ENCODE measurements at places on chromosomes 5 and 9.

- no peak for DNase-seq
These were observed 495.9 kb downstream of the ANXA1 start for GRCh38 chr9:73647560-73647959.

DNA sequence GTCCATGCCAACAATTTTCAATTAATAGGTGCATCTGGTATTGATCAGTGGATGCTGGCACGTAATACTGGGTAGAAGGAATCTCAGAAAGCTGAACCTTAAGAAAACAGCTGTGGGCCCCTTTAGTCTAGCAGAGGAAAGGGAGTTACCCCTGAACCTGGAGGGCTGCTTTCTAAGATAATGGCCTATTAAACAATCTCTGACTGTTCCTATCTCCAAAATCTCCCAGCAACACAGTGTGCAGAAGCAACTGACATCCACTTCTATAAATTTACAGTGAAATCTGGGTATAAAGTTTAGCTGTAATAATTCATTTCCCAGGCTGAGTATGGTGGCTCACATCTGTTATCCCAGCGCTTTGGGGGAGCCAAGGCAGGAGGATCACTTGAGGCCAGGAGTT is 198.8 kb downstream of the MAPKAP1 start:
- DNase-seq: no peak

DNA sequence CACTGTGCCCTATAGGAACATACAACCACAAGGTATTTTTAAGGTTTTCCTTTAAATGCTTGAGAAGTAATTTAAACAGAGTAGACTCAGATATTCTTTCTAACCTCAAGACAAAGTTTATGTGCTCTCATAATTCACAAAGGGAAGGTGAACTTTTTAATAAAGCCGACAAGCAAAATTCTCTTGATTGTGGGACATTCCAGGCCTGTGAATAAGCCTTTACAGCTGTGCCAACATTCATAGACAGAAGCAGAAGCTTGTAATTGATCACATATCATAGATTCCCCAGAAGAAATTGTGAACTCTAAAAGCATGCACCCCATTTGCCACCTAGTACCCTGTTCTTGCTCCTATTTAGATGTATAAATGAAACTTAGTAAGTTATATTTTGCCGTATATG is 1107.8 kb upstream of the SEMA6A start:
- DNase-seq: no peak

- no peak for DNase-seq
These were observed 90.5 kb downstream of the ADAMTS2 start for GRCh38 chr5:179254638-179255271.

- no peak for DNase-seq
These were observed 318.4 kb upstream of the NMUR2 start for GRCh38 chr5:152723482-152723881.

DNA sequence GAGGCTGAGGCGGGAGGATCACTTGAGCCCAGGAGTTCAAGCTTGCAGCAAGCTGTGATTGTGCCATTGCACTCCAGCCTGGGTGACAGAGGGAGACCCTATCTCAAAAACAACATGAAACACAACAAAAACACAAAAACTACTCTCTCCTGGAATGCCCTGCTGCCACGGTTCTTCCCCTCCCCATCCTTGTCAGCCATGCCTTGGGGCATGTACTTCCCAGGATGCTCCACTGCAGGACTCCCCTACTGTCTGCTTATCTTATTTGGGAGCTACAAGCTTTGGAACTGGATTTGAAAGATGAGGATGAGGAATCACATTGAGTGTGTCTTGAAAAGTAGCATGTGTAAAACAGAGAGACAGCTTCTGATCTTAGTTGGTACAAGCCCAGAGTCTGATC is 40.1 kb upstream of the KIAA1958 start:
- DNase-seq: no peak

DNA sequence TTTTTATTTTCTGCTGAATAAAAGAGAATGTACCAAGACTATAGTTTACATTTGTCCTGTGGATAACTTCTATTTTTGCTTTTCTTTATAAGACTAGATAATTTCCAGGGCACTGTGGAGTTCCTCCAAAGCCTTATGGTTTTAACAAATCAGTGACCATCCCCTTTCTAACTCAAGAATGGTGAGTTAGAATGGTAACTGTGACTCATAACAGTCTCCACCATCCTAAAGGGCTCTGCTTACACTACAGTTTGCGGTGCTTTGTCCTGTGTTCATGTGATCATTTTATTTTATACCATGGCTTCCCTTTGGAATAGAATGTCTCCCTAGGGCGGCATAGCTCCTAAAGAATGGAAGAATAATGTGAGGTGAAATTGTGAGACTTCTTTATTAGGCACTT is 30.2 kb downstream of the WDR36 start:
- no peak for DNase-seq

DNA sequence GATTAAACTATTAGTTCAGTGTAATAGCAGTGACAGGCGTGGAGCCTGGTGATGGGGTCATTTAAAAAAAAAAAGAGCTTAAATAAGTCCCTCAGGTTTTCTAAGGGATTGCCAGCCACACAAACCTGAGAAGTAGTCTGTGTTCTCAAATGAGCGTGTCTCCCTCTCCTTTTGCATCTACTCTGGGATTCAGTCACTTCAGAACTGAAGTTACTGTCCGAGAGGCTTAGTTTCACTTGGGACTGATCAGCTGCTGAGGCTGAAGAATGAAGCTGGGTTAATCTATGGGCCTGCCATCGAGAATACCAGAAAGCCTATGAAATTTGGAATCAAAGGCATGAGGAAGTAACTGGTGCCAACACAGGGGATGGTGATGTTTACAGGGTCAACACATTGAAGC is 310.1 kb downstream of the ADAMTS6 start:
- DNase-seq: no peak

GRCh38 chr5:98768960-98769209 is 4.6 kb upstream of the RGMB start:
- no peak for DNase-seq

All from renal cortex interstitium (tissue), 15 donors.